NCI-H1092 (cell line): ENCODE measurements at places on chromosomes 6 and 20.

GRCh38 chr6:149400050-149400449 lies at the start of gene SUMO4:
SUMO4 (plus strand) TSS chr6:149400262; CDS start chr6:149400392, 130 bp downstream.
- no peak for DNase-seq

- DNase-seq, result no peak
These were observed 131.8 kb downstream of the SCML4 start for GRCh38 chr6:107692351-107692750.

DNA sequence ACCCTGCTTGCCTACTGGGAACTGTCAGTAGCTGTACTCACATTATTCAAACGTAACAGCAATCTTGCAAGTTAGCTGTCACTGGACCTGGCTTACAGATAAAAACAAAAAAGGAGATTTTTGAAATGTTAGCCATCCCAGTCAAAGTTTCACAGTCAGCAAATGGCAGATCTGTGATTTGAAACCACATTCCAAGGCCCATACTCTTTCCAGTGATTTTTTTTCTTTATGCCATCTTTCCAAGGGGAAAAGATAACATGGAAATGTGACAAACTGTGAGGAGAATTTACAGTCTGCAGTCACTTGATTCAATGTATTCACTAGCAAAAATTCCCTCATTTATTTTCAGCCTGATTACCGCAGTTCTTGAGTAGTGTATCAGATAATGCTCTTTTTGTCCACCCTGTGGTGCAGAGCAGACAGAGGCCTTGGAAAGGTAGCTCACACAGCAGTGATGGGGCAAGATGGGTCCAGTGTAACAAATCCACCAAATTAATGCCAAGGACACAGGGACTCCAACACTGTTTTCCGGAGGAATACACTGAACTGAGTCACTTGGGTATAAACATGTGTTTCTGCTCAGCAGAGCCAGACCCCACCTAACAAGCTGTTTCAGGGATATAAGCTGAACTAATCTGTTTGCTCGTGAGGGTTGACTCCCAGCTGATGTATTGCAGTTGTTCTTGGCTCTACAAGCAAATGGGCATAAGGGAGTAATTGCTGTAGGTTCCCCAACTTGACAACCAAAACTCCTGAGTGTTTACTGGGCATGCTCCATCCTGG lies 49.9 kb upstream of the ADGRF1 start:
- DNase-seq, result no peak

DNA sequence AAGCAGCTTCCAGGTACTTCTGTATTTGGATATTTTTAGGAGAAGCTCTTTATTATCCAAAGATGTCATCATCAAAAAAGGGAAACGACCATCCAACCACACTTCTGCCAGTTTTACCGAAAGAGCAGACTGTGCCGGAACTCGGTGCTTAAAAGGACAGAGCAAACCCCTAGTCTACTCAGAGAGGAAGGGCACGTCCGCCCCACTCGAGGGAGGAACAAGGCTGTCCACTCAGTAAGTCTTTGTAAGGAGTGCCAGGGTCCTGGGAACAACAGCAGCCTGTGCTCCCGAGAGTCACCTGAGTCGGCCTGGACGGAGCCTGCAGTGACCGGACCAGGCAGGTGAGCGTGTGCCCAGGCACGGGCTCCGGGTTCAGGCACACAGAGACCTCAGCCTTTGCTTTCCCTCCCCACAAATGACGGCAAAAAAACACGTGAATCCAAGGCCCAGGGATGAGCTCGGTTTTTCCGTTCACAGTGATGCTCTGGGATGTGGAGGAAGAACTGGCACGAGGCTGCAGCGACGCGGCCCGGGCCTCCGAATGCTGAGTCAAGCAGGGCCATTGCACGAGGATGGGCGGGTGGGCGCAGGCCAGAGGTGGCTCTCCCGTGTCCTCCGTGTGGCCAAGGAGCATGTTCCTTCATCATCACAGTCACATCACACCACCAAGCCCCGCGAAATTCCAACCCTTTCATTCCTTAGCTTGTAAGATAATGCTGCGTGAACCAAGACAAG lies 17.4 kb upstream of the SLCO4A1 start:
- no peak for DNase-seq

DNA sequence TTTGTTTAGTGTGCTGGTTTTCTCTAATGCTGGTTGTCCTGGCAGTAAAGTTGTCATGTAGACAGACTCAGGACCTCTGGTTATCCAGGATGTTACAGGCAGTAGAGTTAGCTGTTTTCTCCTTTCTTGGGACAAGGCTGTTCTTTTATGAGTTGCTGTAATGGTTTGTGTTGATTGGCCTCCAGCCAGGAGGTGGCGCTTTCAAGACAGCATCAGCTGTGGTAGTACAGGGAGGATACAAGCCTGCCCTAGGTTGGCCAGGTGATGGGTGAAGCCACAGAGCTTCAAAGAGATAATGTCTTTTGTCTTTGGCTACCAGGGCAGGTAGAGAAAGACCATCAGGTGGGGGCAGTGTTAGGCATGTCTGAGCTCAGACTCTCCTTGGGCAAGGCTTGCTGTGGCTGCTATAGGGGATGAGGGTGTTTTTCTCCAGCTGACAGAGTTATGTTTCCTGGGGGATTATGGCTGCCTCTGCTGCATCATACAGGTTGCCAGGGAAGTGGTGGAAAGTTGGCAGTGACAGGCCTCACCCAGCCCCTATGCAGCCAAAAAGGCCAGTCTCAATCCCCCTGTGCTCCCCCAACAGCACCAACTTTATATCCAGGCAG lies 127.2 kb upstream of the TAB2 start:
- DNase-seq, result no peak

DNA sequence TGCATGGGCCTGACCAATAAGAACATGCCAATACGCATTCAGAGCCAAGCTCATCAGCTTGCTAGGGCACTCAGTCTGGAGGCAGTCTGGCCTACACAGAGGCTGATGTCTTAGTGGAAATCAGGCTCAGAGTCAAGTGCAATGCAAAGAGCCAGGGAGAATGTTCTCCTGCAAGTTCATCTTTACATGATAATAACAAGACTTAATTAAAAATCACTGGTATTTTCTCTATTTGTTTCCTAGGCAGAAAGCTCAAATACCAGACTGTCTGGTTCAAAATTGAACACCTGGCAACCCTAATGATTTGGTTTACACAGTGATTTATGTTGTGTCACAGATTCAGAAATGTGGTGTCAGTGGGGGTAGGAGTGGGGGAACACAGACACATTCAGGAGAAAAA lies 689.3 kb upstream of the FLRT3 start:
- no peak for DNase-seq
